Urothelium cell line (cell line): ENCODE measurements at places on chromosomes 16 and 17.

DNA sequence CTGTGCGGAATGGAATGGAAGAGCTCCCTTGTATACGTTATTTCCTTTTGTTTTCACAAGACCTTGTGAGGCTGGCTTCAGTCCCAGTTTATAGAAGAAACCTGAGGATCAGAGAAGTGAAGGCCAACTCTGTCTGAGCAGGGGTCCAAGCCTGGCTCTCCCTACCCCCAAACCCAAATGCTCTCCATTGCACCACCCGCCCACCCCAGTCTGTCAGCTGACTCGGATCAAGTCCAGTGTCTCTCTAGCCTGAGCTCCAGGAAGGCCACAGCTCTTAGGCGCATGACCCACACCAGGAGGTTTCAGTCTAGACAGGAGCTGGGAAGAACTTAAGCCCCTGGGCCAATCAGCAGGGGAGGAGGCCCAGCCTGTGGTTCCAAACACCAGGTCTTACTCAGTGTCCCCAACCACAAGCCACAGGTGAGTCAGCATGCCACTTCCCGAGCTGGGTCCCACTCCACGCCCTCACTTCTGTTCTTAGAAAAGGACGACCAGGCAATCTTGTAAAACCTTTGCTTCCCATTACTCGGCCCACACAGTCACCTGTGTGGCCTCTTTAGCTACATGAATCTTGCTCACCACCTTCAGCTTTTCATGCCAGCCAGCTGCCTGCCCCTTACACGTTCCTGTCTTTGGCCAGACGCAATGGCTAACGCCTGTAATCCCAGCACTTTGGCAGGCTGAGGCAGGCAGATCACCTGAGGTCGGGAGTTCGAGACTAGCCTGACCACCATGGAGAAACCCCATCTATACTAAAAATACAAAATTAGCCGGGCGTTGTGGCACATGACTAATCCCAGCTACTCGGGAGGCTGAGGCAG is 27.8 kb downstream of the TK2 start:
- DNase-seq = peak; percentile 87

DNA sequence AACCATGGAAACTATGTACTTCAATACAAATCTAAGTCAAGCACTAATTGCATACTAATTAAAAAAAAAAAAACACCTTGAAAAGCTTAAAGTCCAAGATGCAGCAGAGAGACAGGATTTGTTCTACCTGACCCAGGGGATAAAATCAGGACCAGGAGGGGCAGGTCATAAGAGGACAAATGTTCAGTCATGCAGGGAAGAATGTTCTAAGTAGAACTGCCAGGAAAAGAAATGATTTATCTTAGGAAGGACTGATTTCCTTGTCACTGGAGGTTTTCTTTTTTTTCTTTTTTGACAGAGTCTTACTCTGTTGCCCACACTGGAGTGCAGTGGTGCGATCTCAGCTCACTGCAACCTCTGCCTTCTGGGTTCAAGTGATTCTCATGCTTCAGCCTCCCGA is 9.1 kb upstream of the GHDC start:
- no peak for DNase-seq

GRCh38 chr17:41939044-41939692 is 8.8 kb downstream of the ODAD4 start:
- DNase-seq = no peak

DNA sequence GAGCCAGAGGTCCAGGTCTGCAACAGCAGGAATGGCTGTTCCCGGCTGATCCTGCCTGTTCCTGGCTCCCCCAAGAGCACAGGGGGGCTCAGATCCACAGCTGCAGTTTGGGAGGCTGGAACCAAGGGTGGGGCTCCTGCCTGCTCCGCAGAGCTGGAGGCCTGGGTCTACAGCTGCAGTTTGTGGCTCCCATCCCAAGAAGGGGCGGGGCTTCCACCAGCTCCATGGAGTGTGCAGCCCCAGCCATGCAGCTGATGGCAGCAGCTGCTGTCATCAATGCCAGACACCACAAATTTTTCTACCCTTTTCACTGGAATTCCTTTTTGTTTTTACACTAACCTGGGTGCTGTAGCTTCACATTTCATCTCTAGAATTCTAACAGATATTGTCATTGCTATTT is 135.4 kb upstream of the KIF2B start:
- no peak for DNase-seq

DNA sequence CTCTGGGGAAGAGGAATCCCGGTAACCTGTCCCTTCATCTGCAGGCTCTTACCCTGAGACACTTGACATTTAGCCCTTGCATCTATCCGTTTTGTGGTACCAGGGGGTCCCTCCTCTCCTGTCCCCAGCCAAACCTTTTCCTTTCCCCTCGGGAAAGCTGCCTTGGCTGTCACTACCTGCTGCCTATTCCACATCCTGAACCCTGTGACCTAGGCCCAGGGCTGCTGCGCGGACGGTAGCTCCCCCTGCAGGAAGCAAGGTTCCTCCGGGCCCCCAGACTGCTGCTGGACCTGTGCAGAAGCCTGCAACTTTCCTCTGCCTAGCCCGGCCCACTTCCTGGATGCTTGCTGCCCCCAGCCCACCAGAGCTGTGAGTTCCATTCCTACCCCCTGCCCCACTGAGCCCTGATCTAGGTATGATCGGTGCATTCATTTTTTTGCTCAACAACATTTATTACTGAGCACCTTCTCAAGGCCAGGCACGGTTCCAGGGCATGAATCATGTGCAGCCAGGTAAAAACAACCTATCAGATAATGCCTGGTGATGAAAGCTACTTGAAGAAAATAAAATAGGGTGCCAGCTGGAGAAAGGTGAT is 10.5 kb upstream of the ALDOA start:
- peak; percentile 25 for DNase-seq

DNA sequence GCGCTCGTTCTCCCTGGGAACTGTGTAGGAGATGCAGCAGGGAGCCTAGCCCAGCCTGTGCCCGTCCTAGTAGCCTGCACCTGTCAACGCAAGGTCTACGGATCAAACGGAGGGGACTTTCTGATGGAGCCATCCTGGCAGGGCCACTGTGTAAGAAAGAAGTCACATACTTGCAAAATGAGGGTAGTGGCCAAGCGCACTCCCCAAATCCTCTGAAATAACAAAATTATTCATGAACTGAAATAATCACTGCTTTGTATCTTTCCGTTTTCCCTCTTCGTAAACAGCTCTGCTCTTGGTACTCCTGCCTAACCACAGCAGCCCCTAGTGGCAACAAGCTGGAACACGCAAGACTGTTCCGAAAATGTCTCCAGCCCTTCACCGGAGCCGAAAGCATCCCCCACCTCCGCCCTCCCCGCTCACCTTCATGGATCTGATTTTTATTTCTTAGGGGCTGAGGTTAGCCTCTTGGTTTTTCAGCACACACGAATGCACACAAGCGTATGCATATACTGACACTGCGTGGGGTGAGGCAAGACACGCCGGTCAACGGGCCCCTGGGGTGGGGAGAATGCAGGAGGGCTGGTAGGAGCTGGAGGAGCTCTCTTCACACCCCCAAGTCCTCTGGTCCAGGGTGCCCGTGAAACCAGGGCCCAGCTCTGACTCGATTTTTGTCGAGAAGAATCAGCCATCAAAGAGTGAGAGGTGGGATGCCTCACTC is 100.8 kb downstream of the ABCC12 start:
- peak; percentile 63 for DNase-seq

DNA sequence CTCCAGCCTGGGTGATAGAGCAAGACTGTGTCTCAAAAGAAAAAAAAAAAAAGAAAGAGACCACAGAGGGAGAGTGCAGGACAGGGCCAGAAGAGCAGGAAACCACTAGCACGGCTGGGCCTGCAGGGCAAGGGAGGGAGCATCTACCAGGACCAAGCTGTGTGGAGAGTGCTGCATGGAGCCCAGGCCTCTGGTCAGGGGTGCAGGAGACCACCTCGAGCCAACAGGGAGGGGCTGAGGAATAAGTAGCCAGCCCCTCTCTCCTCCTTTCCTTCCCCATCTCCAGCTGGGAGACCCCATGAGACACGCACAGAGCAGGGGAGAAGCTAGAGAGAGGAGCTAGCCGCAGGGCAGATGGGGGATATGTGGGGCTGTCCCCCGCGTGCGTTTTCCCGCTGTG is 67.0 kb upstream of the DNAH17 start:
- no peak for DNase-seq

DNA sequence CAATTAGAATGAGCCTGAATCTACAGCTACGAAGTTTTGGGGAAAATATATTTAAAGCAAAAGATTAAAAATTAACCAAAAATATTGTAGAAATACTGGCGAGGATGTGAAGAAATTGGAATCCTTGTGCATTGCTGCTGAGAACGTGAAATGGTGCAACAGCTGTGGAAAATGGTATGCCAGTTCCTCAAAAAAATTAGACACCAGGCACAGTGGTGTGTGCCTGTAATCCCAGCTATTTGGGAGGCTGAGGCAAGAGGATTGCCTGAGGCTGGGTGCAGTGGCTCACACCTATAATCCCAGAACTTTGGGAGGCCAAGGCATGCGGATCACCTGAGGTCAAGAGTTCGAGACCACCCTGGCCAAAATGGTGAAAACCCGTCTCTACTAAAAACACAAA is 119.9 kb upstream of the TMEM97 start:
- DNase-seq = no peak

DNA sequence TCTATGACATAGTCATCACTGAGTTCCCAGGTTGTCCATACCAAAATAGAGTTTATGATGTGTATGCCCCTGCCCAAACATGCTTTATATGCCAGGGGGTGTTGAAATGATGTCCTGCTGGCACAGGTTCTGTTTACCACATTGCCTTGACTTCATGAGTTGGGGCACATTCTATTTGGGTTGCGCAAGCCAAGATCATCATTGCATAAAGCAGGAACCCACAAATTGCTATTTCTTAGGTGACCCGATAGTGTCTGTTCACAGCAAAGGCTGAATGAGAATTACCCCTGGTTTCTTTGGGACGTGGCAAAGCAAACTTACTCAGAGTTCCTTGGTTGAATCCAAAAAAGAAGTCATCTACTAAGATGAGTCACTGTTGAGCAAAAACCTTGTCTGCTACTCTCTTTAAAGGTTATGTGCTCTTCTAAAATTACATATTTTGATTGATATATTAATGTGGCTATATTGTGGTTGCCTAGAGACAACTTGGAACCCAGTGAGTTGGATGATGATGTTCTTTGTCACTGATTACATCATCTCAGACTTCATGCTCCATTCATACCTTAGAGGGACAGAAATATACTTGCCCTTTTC is 912.6 kb upstream of the SOX9 start:
- DNase-seq = peak; percentile 20

- no peak for DNase-seq
Observed at GRCh38 chr16:30533146-30533522, 1.5 kb downstream of the ZNF747 start.

GRCh38 chr16:50276801-50277555 is 10.6 kb downstream of the ADCY7 start:
- DNase-seq = no peak

GRCh38 chr17:18262111-18262510 is 1.6 kb downstream of the MIEF2 start:
- no peak for DNase-seq

- DNase-seq = peak; percentile 80
Observed at GRCh38 chr17:46795379-46795952, 23.0 kb downstream of the WNT3 start.

- no peak for DNase-seq
Observed at GRCh38 chr16:83437036-83437435, 370.7 kb upstream of the HSBP1 start.

- DNase-seq = no peak
Observed at GRCh38 chr17:80558046-80558445, 13.4 kb downstream of the RPTOR start.

DNA sequence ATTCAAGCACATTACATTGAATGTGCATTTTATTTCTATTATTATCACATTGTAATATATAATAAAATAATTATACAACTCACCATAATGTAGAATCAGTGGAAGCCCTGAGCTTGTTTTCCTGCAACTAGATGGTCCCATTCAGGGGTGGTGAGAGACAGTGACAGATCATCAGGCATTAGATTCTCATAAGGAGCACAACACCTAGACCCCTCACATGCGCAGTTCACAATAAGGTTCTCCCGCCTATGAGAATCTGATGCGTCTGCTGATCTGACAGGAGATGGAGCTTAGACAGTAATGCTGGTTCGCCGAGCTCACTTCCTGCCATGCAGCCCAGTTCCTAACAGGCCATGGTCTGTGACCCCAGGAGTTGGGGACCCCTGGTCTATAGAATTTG is 96.7 kb upstream of the RBBP6 start:
- no peak for DNase-seq

- no peak for DNase-seq
Observed at GRCh38 chr17:57990037-57990436, 2.0 kb upstream of the VEZF1 start.

GRCh38 chr16:84527532-84528269 is 23.2 kb upstream of the MEAK7 start:
- no peak for DNase-seq

DNA sequence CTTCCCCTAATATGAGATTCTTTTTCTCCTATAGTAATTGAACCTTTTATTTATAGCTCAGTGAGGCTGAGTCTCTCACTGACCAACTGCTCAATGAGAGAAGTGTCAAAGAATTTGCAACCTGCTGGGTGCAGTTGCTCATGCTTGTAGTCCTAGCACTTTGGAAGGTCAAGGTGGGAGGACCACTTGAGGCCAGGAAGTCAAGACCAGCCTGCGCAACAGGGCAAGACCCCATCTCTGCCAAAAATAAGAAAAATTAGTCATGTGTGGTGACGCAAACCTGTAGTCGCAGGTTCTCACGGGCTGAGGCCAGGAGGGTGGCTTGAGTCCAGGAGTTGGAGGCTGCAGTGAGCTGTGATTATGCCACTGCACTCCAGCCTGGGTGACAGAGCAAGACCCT is 30.9 kb upstream of the CRYBA1 start:
- no peak for DNase-seq

GRCh38 chr16:82843606-82844271 is 217.0 kb downstream of the CDH13 start:
- DNase-seq = no peak

DNA sequence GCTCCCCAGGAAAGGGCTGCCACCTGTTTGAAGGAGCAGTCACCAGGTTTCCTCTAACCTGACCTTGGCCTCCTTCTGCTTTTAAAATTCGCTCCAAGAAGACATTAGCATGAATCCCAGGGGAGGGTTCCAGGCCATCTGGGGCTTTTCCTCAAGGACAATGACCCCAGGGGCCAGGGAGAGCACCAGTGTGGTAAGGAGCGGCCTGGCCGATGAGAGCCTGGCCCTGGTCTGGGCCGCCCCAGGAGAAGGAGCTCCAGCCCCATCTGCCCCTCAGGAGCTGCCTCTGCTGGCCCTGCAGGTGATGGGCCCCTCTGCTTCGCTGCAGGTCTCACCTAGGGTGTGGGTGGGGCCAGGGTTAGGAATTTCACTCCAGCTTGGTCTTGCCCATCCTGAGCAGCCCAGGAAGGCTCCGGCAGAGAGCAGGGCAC is 209.2 kb upstream of the TNRC6C start:
- DNase-seq = no peak

DNA sequence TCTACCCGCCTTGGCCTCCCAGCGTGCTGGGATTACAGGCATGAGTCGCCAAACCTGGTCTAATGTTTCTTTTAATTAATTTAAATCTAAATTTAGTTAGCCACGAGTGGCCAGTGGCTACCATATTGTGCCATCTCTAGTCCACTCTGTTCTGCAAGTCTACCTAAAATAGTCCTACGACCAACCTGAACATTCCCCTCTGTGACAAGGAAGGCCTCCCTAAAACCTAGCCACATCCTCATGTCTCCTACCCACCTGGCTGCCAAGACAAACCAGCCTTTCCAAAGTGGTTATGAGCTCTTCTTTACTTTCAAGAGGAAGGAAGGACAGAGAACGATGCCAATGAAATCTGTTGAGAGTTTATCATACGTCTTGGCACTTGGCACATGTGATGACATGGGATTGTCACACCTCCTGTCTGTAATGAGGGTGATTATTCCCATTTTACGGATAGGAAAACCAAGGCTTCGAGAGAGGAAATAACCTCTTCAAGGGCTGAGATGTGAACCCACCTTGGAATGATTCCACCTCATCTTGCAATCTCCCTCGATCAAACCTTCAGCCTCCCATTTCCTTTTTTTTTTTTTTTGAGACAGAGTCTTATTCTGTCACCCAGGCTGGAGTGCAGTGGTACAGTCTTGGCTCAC is 19.7 kb downstream of the MYH11 start:
- no peak for DNase-seq
